NCI-H146 (cell line): ENCODE measurements at places on chromosomes 7 and 10.

GRCh38 chr10:17443707-17444387, 10.5 kb downstream of the ST8SIA6 start:
- DNase-seq: no peak

GRCh38 chr10:7410301-7410861, 453 bp downstream of the SFMBT2 start:
- no peak for DNase-seq

GRCh38 chr7:151309311-151309710, 32.3 kb upstream of the NUB1 start:
- DNase-seq: no peak

- no peak for DNase-seq
These were observed 1084.2 kb downstream of the KCNMA1 start for GRCh38 chr10:76553263-76554032.

DNA sequence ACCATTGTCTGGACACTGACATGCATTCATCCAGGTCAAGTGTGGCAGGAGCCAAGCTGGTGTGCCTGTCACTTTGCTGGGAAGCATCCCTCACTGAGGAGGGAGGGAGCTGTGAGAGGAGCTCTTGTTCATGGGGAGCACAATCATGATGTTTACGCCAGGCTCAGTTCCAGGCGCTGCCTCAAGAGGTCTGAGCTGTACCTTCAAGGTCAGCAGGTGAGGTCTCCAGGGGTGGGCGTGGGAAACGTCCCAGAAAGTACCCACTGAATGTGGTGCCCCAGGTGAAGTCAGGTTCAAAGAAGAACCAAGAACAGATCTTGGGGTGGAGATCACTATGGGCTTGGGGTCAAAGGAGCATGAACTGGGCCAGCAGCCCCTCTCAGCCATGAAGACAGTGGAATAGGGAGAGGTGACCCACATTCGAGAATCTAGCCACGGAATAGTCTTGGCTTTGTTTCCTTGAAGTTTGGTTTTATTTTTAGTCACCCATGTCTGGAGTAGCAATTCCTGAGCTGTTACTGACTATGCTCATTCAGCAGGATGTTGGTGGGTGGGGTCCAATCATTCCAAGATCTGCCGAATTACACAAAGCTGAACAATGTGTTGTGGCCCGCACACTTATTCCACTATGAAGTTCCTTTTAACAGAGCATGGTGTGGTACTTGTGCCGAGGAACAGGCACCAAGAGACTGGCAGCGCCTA, 29.3 kb downstream of the NPS start:
- DNase-seq: no peak
